ENCODE measurements at places on chromosomes 16 and 17. TPM values are rescaled to one million over a fixed set of nuclear protein-coding genes. Genes with fewer than 3 reads are reported as not detected.

The MAPK8IP3 gene
- 43.2 TPM for total RNA-seq

DNA sequence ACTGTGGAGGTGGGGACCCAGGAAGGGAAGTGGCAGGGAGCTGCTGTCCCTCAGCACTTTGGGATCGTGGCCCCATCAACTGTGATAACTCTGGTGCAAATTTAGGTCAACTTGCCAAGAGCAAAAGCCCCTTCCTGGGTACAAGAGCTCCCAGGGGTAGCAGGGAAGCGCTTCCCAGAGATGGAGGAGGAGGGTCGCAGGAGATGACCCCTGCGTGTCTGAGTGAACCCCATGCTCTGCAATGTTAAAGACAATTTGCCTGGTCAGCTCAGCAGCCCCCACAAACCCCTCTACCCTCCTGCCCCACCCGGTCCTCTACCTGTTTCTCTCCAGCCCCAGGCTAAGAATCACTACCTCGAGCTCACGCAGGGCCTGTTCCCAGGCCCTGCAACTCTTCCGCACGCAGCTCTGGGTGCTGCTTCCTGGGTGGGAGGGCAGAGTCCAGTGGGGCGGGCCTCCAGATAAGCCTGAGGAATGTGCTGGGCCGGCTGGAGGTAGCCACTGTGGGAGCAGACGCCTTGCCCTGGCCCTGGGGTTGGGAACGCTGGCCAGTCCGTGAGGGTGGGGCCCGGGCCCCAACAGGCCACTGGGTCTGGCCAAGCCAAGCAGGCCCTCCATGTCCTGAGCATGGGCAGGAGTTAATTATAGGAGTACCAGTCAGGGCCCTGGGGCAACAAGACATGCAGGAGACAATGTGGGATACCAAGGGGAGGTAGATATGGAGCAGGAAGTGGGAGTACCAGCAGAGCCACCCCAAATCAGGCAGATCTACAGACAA, 6.1 kb downstream of the DOK4 start:
- DNase-seq, result no peak

The APOH gene
- total RNA-seq, result not detected

The KRTAP9-9 gene
- total RNA-seq, result not detected
